ENCODE measurements at places on chromosomes 11 and 22. TPM values are rescaled to one million over a fixed set of nuclear protein-coding genes. Genes with fewer than 3 reads are reported as not detected.

GRCh38 chr22:17775781-17776465, 1.7 kb upstream of the BID start:
- peaks cover 11% of the 10 kb centered on the region for H3K4me1 ChIP-seq
- H3K4me3 ChIP-seq, result no peak overlapping the region

DNA sequence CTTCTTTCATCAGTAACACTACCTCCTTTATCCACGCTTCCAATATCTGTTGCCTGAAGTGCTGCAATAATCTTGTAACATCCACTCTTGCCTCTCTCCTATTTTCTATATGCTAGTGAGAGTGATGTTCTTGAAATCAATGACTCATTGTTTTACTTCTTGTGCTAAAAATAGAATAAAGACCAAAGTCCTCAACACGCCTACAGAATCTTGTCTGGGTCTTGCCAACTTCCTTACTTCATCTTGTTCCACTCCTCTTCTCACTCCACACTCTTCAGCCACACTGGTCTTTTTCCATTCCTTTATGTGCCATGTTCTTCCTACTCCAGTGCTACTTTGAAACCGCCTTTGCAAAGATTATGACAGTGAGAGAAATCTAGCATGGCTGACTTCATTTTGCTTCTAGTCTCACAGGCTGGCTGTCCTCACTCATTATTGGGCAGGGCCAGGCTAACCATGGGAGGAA, 136.4 kb downstream of the CCDC81 start:
- H3K27ac ChIP-seq, result peak overlapping the region; percentile 15
- H3K36me3 ChIP-seq, result no peaks in the 10 kb centered on the region
- no peaks in the 10 kb centered on the region for H3K27me3 ChIP-seq
- peaks cover 37% of the 10 kb centered on the region for H3K4me1 ChIP-seq
- peak; percentile 73 for DNase-seq
- H3K4me3 ChIP-seq, result no peak overlapping the region

DNA sequence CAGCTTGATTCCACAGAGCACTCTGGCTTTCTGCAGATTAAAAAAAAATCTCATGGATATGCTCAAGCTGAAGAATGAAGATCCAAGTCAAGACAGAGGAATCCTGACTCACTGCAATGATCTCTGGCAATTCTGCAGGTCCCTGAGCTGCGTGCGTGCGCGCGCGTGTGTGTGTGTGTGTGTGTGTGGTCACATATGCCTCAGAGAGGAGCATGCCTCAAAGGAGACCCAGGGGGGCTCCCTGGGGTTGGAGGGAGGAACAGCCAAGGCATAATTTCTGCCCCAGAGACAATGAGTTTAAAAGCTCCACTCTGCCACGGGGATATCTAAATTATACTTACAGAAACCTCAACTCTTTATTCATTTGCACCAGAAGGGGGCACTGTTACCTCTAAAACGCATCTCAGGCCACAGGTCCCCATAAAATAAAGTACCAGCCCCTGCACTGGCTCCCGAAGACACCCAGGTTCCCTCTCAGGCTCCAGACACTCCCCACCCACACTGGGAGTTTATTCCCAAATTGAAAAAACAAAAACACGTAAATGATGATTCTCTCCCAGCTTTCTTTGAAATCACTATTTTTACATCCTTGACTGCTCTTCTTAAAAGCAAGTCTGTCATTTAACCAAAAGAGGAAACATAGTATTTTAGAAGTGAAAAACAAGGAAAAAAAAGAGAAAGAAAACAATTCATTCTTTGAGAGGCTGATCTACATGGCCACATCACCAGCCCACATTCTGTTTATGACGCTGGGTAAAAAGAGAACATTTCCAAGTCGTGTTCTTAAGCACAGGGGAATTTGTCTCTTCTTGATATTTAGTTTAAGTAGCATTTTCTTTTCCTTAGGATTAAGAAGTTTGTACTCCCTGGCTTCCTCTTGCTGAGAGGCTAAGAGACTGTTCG, 401.0 kb downstream of the LARGE1 start:
- H3K4me3 ChIP-seq, result peak overlapping the region; percentile 74
- 0 out of 2 replicates have a peak, but pooled peaks cover 4% of the 10 kb centered on the region for H3K4me1 ChIP-seq
- H3K27me3 ChIP-seq, result no peaks in the 10 kb centered on the region

Gene SSTR3
- total RNA-seq, result not detected

- no peak overlapping the region for H3K4me3 ChIP-seq
- no peaks in the 10 kb centered on the region for H3K27me3 ChIP-seq
- H3K27ac ChIP-seq, result no peak overlapping the region
- DNase-seq, result peak; percentile 66
Observed at GRCh38 chr11:103202048-103202651, 92.9 kb downstream of the DYNC2H1 start.

Gene OR4X1
- total RNA-seq, result not detected

- no peak for DNase-seq
- no peaks in the 10 kb centered on the region for H3K27me3 ChIP-seq
- no peaks in the 10 kb centered on the region for H3K4me1 ChIP-seq
- H3K4me3 ChIP-seq, result no peak overlapping the region
- H3K27ac ChIP-seq, result no peak overlapping the region
Observed at GRCh38 chr11:42315267-42315666, 855.8 kb upstream of the LRRC4C start.

GRCh38 chr22:37581504-37581903, 1.6 kb upstream of the LGALS2 start:
- H3K4me1 ChIP-seq, result no peaks in the 10 kb centered on the region
- no peaks in the 10 kb centered on the region for H3K36me3 ChIP-seq
- peak; percentile 36 for DNase-seq
- H3K27me3 ChIP-seq, result no peaks in the 10 kb centered on the region
